ENCODE measurements at places on chromosomes 4 and X. TPM values are rescaled to one million over a fixed set of nuclear protein-coding genes. Genes with fewer than 3 reads are reported as not detected.

DNA sequence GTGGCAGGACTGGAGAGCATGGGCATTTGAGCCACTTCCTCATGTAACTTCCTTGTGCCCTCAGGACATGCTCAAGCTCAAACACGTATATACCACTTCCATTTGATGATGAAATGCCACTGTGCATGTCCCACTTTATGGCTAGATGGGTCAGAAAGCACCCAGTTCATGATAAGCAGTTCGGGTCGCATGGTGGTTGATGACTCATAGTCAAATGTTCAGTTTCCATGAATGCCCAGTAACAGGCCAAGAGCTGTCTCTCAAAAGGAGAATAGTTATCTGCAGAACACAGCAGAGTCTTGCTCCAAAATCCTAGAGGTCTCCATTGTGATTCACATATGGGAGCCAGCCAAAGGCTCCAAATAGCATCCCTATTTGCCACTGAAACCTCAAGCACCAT, 48.9 kb upstream of the SPIN3 start:
- peak; percentile 1 for DNase-seq

GRCh38 chr4:129231945-129232588, 136.1 kb downstream of the C4orf33 start:
- no peak for DNase-seq

- no peak for DNase-seq
Measured at GRCh38 chr4:138992676-138993075, 22.9 kb upstream of the NOCT start.

DNA sequence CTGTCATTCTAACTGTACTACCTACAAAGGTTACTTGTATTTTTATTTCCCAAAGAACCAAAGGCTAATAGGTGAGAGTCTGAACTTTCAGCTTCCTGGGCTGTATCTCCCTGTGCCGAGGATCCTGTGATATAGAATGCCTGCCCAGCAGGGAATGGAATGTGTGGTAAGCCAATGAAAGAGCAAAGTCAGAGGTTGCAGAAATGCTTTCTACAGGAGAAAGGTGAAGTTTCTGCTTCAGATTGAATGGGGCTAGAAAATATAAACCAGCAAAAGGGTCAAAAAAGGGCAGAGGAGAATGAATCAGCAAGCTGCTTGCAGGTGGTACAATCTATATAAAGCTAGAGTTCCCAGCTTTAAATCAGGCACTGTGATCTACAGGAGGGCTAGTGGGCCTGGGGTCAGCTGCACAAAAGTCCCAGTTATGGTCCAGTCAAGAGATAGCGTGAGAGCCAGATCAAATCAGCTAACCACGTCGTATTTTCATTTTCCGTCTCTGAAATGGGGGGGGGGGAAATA, 146.1 kb downstream of the DCTD start:
- DNase-seq: no peak

MAGEA9B gene
- not detected for total RNA-seq

ZMAT1 gene
- total RNA-seq: 3.3 TPM

DYNLT3 gene
- 26.6 TPM for total RNA-seq
